ENCODE measurements at places on chromosomes 6 and 20. TPM values are rescaled to one million over a fixed set of nuclear protein-coding genes. Genes with fewer than 3 reads are reported as not detected.

Gene ZCCHC3
- 16.2 TPM for total RNA-seq

Gene PPIL1
- total RNA-seq: 11.4 TPM

Gene RAET1G
- 0.82 TPM for total RNA-seq

GRCh38 chr6:66161546-66162108, 454.6 kb upstream of the EYS start:
- DNase-seq: no peak

- no peak for DNase-seq
Observed at GRCh38 chr20:22762576-22763256, 178.3 kb upstream of the FOXA2 start.

DNA sequence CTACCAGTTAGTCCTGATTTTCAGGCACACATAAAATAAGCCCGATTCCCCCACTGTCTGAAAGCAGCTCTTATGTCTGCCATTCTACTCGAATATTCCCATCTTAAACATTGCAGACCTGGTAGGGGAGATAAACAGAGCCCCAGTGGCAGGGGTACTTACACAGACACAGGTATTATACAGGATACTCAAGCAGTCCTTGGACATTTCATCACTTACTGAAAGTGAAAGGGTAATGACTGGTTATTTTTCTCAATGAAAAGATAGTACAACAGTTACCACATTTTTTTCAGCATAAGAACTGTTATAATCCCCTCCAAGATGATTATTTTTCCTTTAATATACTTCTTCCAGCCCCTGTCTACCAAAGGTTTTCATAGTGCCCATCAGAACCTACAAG, 37.8 kb downstream of the TRPC4AP start:
- no peak for DNase-seq

GRCh38 chr6:140731741-140732140, 1357.3 kb upstream of the CITED2 start:
- DNase-seq: no peak

DNA sequence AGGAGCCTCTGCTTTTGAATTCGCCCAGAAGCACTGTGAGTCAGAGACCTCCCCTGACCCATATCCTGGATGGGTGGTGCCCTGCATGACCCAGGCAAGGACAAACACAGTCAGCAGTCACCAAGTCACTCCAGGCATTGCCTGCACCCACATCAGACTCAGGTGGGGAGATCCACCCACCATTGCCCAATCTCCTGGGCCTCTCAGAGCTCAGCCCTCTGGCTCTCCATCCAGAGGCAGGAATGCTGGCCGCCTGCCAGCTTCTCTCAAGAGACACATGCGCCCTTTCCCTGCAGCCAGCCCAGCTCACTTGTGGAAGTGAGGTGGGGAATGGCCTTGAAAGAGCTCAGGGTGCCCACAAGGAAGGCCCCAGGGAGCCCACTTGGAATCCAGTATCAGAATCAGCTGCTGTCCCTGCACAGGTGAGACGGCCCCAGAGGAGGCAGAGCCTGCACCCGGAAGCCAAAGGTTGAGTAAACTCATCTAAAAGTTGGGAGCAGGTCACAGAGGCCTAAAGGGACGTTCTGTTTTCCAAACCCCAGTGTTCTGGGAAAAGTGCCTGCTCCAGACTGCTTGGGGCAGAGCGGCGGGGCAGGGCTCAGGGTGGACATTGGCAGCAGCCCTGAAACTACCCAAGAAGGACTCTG, 129.8 kb downstream of the PREX1 start:
- DNase-seq: peak; percentile 84

GRCh38 chr6:104326173-104327001, 533.3 kb downstream of the HACE1 start:
- DNase-seq: peak; percentile 57

- DNase-seq: no peak
Observed at GRCh38 chr6:25749837-25750236, 4.7 kb upstream of the SLC17A4 start.

DNA sequence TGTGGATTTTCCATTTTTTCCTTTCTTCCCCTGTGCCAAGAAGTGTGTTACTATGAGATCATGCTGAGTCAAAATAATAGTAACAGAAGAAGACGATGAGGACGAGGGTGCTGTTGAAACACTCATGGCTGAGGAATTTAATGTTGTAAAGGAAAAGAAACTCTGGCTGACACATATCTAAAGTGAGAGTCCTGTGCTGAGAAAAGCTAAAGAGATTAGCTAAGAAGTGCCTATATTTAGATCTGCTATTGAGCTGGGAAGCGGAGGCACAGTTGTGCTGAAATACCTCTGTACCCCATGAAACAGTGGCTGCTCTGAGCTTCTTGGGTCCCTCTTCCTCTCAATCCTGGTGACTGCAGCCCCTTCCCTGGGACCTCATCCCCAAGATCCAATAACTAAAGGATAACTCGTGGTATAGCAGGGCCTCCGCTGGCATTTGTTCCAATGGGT, 1.1 kb upstream of the SYTL3 start:
- DNase-seq: peak; percentile 94

- peak; percentile 46 for DNase-seq
Observed at GRCh38 chr6:70563530-70563929, 3.2 kb upstream of the SDHAF4 start.

Data from fibroblast of the aortic adventitia (primary cell).